KG1 (cell line): ENCODE measurements at places on chromosomes 7 and 10.
A peak's percentile ranks its signal among the peaks of the same experiment; 100 is the strongest.

DNA sequence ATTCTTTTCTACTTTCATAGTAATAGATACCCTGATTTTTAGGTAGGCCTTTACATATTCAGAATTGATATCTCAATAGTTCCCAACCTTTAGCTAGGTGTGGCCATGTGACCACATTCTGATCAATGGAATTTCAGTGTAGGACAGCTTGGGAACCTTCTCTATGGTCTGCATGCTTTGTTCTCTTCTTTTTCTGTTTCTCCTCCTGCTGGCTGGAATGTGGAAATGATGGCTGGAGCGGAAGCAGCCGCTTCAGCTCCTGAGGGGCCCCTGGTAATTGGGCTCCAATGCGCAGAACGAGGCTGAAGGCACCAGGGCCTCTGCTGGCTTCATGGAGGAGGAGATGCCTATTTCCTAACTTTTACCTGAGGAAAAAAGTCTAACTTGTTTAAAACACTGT lies 152.6 kb downstream of the ZMYND11 start:
- DNase-seq, result no peak

DNA sequence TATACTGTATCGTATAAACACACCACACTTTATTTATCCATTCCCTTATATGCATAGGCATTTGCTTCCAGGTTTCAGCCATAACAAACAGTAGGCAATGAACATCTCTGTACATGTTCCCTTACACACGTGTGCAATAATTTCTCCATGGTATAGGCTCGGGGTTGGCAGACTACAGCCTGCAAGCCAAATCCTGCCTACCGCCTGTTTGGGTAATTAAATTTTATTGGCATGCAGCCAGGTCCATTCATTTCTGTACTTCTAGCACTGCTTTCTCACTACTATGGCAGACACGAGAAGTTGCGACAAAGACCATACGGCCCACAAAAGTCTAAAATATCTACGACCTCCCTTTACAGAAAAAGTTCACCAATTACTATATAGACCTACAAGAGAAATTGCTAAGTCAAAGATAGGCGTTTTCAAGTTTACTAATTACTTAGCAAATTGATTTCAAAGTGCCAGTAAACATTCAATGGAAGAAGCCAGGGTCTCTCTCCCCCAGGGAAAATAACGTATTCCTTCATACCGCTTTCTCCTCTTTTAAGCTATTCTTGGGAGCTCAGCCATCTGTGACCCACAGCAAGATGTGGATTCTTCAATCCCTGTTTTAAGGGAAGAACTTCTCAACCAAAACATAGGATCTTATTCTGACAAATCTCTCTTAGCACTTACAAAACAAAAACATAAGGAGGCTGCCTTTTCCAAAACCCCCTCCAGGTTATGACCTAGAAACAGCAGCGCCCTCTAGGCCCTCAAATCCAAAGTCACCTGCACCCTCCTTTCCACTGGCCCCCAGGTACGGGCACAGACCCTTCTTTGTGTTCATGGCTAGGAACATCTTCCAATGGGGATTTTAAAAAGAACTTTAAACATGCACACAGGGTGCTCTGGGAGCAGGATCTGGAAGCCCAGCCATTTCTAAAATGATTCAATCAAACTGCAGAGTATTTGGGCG lies 100.5 kb downstream of the FGFR2 start:
- no peak for DNase-seq

DNA sequence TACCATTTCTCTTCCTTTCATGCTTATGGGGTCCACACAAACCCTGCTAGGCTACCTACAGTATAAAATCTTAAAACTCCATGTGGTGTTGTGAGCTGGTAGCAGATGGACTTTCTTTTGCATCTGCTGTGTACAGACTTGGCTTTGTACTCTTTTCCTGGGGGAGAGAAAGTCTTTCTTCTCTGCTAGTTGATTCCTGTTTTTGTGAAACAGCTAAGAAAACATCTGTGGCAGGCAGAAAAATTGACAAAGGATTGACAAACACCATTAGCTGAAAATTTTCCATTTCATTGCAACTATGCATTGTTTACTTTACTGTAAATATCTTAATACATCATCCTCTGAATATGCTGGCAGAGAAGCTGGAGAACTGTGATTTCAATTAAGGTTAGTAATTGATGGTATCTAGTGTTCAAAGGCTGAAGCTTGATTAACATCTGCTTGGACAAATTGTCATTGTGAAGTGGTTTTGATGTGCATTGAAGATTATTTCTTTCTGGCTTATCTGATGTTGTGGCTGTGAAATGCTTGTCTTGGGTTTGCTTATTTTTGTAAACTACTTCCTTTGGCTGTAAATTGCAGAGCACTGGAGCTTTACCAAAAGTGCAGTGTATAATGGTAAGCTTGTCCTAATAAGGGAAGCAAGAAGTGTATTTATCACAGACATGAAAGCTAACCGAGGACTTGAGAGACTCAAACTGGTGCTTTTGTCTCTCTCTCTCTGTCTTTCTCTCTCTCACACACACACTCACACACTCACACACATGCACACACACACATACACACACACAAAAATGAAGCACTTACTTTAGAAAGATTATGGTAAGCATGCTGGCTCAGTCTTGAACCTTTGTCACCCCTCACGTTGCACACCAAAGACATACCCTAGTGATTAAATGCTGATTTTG lies at the start of gene FOXP2:
FOXP2 (plus strand) TSS at position 660 of the 908 bp plus-strand sequence. CDS start 11,697 bp downstream, outside the sequence.
- DNase-seq, result no peak

DNA sequence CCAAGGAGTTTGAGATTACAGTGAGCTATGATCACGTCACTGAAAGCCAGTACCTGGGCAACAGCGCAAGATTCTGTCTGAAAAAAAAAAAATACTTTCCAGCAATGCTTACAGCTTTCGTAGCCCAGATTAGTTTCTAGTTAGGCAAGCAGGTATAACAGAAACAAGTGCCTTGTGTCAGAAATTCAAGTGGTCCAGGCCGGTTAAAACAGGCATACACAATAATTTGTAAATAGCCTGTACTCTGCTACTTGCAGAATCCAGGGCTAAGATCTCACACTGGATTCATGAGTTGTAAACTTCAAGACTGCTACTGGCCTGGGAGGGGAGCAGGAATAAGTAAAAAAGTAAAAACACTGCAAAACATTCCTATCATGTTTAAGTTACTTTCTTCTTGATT lies 512.9 kb downstream of the IPMK start:
- no peak for DNase-seq

DNA sequence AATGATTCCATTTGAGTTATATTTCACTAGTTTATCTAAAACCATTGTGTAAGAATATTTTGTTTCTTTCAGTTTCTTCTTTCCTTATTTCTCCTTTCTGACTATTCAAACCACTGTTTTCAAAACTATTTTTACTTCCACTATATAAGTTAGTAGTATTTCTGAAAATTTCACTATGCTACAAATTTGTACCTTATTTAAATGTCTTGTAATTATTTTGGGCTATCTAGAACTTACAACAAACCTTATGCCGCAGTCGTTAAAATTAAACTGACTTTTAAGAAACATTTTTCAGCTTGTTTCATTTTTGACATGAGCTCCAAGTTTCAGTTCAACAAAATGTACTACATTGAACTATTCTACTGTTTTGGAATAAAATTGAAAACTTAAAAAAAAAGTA lies 1.8 kb downstream of the TFEC start:
- peak; percentile 21 for DNase-seq

DNA sequence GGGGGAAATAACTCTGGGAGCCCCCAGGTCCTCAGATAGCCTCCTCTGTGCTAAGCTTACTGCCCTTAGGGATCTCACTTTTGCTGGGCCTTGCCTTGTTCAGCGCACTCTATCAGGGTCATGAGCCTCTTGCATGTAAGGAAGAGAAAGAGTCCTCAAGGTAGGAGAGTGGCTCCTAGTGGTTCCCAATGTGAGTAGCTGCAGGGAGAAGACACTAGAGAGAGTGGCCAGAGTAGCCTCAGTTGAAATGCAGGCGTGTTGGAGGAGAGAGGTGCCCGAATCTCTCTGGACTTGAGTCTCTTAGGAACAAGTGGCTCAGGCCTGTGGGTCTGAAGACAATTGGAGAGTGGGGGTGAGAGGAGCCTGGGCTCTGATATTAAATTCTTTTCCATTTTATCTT lies 94.3 kb upstream of the SORCS3 start:
- no peak for DNase-seq
